ENCODE measurements at places on chromosomes 16 and 17. TPM values are rescaled to one million over a fixed set of nuclear protein-coding genes. Genes with fewer than 3 reads are reported as not detected.

UMOD gene
- total RNA-seq = not detected

TK1 gene
- total RNA-seq = 220 TPM

PYDC1 gene
- total RNA-seq = not detected

CACNA1G gene
- total RNA-seq = 4.9 TPM

EPN3 gene
- total RNA-seq = 0.28 TPM

DNAAF8 gene
- total RNA-seq = 1.3 TPM

GNAO1 gene
- total RNA-seq = 0.36 TPM

IRX6 gene
- not detected for total RNA-seq

NPW gene
- 1.0 TPM for total RNA-seq

ABCC1 gene
- 110 TPM for total RNA-seq

CLEC10A gene
- not detected for total RNA-seq

KRT14 gene
- not detected for total RNA-seq

ABCC11 gene
- 0.22 TPM for total RNA-seq

Data from A549 treated with ZK216348 at 1 μM for 4 hours (cell line).